ENCODE measurements at places on chromosomes 11 and 22. TPM values are rescaled to one million over a fixed set of nuclear protein-coding genes. Genes with fewer than 3 reads are reported as not detected.

KIRREL3 gene
- total RNA-seq = 0.35 TPM

ATG13 gene
- total RNA-seq = 34.4 TPM

MACROD1 gene
- total RNA-seq = 139 TPM

TIGD3 gene
- total RNA-seq = 0.97 TPM

ANO5 gene
- 78.5 TPM for total RNA-seq

SLC5A12 gene
- total RNA-seq = not detected

C11orf42 gene
- total RNA-seq = not detected

PATE4 gene
- total RNA-seq = not detected

KRTAP5-8 gene
- total RNA-seq = not detected

GRCh38 chr11:27427183-27427980, 45.2 kb downstream of the LGR4 start:
- DNase-seq = no peak

DNA sequence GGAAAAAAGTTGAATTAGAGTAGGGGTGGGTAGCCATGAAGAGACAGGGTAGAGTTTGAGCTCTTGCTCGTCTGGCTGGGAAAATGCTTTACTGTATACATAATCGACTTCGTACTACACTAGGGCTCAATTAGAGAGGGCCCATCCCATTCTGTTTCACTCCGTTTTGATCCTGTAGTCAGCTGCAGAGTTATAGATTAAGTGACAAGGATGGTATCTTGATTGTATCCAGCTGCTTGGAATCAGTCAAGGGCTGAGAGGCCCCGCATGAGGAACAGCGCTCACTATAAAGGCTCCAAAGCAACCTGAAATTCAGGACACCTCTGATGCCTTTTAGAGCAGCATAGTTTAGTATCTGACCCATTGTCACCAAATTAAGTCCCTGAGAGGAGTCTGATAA, 81.6 kb downstream of the ALX4 start:
- DNase-seq = no peak

DNA sequence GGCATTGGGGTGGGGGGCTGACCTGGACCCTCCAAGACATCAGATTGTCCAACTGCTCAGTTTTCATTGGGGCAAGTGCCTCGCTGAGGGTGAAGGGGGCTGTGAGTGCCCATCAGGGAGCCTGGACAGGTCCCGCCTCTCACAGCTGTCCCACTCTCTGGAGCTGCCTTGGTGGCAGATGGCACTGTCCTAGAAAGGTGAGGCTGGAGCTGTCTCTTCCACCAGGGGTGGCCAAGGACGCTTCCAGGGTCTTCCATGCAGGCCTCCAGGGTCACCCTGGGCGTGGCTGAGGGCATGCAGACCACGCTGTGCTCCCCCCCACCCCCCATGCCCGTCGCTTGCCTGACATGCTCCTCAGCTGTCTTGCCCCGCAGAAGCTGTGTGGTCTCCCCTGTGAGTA, 53.5 kb upstream of the CCDC188 start:
- DNase-seq = no peak

DNA sequence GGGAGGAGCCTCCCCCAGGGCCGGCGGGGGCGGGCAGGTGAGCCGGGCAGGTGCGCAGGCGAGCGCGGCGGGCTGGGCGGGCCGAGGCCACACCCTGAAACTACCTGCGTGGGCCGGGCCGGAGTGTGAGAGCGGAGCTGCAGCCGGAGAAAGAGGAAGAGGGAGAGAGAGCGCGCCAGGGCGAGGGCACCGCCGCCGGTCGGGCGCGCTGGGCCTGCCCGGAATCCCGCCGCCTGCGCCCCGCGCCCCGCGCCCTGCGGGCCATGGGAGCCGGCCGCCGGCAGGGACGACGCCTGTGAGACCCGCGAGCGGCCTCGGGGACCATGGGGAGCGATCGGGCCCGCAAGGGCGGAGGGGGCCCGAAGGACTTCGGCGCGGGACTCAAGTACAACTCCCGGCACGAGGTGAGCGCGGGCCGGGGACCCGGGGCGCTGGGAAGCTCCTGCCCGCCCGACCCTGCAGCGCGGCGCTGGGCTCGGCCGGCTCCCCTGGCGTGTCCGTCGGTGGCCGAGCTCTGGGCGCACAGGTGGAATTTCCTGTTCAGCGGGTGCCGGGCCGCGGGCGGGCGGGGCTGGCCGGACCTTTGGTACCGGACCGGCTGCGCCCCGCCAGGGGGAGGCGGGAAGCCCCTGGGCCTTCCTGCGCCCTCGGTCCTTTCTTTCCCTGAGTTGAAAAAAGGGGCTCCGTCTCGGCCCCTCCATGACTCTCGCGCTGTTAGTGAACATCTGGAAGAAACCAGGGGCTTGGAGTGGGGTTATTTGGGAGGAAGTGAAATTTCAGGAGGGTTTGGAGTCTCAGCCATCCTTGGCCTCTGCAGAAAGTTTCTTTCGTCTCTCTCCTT, at the start of gene ST14:
ST14 (plus strand) TSS at position 126 of the 841 bp plus-strand sequence; CDS start at position 324, 198 bp downstream.
- peak; percentile 45 for DNase-seq

DNA sequence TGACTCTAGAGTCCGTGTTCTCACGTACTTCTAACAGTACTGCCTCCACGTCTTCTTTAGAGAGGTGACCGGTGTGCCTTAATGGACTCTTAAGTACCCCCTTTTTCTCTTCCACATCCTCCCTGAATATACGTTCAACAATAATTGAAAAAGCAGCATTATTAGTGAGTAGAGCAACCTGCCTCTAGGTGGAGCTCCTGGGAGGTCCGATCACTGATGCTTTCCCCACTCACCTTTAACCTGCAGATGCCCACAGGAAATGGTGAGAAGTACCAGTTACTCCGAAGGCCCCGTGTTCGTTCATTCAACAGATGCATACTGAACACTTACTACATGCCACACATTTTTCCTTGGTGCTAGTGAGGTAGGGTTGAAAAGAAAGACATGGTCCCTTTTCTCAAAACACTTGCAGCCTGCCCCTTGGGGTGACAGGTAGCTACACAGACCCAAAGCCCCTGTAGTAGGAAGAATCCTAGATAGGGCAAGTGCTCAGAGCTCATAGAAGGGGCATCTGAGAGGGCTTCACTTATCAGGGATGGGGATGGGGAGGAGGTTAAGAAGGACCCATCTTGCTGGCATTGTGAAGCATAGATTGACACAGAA, 72.7 kb downstream of the FEZ1 start:
- no peak for DNase-seq

DNA sequence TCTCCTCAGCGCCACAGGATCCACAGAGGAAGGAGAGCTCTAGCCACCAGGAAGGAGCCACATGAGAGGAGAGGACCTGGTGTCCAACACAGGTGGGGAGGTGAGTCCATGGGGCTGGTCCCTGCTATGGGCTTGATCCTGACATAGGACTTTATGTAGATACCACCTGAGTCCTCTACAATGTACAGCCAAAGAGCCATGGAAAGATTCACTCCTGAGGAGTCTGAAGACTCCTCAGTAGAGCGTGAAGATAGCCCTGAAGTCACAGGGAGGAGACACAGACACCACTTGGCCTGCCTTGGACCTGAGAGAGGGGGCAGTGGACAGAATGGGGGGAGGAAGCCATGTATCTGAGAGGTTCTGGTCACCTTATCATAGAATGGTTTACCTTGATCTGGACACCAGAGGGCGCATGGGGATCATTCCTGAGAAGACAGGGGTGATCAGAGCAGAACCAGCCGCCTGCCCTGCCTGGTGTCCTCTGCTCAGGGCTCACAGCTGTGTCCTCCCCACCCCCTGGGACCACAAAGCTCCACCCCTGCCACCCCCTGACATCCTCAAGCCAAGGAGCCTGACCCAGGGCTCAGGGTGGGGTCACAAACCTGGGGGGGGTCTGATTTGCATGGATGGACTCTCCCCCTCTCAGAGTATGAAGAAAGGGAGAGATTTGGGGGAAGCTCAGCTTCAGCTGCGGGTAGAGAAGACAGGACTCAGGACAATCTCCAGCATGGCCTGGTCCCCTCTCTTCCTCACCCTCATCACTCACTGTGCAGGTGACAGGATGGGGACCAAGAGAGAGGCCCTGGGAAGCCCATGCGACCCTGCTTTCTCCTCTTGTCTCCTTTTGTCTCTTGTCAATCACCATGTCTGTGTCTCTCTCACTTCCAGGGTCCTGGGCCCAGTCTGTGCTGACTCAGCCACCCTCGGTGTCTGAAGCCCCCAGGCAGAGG, 77.0 kb downstream of the ZNF280B start:
- DNase-seq = peak; percentile 53

DNA sequence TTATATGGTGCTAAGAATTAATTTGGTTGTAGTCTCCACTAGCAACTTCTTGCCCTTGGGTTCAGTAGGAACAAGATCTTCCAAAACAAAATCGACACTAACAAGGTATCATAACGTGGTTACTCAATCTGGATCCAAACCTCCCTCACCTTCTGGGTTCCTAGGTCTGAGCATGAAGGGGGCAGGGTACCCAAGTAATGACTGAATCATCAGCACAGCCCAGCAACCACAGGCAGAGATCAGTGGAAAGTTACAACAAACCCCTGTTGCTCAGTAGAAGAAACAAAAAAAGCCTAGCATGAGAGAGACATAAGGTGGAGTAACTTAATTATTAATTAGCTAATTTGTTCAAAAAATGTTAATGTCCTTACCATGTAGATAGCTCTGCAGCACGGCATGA, 221.4 kb downstream of the BLID start:
- no peak for DNase-seq

GRCh38 chr11:10556590-10556989, 11.9 kb downstream of the LYVE1 start:
- DNase-seq = no peak

DNA sequence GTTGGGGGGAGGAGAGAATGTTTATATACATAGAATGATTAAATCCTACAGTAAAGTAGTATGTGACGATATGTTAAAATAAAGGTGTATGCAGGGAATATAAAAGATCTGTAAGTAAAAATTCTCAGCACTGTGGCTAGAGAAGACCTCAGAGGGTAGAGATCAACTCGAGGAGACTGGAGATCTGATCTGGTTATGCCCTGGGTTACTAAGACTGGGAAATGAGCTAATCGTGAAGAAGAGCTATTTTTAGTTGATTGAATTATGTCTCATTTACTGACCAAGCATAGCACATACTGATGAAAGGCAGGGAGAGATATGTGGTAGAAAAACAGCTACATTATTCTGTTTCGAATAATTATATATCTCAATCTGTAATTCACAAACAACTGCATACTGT, 42.8 kb upstream of the ALKBH3 start:
- no peak for DNase-seq

GRCh38 chr22:44795701-44796630, 43.6 kb downstream of the ARHGAP8 start:
- no peak for DNase-seq

DNA sequence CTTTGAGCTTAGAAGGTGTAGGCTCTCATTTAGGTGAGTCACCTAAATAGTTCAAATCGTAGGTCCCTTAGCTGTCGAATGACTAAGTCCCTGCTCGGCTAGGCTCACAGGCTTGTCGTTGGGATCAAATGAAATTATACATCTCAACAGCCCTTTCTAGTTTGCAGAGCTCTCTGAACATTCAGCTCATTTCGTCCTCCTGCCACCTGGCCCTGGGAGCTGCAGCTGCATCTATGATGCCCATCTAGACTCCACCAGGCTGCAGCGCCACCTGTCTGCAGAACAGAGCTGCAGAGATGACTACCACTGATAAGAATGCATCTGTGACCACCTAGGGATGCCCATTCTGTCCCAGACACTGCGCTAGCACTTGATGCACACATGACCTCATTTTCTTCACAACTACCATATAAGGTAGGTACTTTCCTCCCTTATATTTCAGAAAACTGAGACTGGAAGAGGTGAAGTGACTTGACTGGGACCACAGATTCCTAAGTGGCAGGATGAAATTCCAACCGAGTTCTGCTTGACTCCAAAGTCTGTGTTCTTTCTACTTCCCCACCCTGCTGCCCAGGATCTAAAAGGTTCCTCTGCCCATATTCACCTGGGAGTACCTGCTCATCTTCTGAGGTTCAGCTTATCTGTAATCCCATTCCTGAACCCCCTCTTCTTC, 141.1 kb upstream of the NARS2 start:
- DNase-seq = peak; percentile 47

GRCh38 chr22:41697126-41697775, 2.1 kb upstream of the MEI1 start:
- DNase-seq = peak; percentile 97

GRCh38 chr11:75766443-75767227, 1.9 kb upstream of the DGAT2 start:
- no peak for DNase-seq

GRCh38 chr22:23700706-23701105, 9.9 kb downstream of the RGL4 start:
- DNase-seq = no peak

DNA sequence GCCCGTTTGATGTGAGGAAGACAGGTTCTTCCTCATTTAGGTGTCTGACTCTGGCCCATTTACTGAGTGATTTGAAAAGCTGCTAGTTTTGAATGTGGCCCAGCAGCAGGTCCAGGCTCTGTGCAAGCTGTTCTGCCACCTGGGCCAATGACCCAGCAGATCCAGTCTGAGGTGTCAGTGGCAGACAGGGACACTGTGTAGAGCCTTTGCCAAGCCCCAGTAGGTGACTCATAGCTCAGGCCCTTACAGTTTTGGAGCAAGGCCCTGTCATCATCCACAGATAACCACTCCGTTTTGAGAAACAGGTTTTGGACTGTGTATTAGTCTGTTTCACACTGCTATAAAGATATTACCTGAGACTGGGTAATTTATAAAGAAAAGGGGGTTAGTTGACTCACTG, 23.9 kb downstream of the TSPAN32 start:
- DNase-seq = peak; percentile 68

- no peak for DNase-seq
These were observed 130.0 kb upstream of the MTNR1B start for GRCh38 chr11:92839450-92839849.

GRCh38 chr11:117900121-117900648, 23.7 kb upstream of the FXYD6 start:
- no peak for DNase-seq

DNA sequence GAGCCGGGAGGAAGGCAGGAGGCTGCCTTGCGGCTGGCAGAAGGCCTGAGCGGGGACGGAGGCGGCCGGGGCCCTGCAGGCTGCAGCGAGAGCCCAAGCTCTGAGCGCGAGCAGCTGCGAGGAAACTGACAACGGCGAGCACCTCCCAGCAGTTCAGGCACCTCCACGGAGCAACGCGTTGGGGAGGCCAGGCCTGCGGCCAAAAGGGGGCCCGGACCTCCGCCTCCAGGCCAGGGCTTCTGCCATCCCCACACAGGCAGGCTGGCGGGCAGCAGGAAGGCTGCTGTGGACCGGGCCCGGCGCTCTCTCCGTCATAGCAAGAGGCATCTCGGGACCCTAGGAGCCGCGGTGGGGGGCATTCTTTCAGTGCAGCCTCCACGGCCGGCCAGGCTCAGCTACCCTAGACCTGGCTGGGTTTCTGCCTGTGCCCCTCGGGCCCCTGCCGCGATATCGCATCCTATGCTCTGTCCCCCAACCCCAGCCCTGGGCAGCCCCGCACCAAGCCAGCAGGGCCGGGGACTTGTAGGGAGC, 22.9 kb upstream of the SLC22A12 start:
- peak; percentile 23 for DNase-seq

- peak; percentile 94 for DNase-seq
These were observed 1.8 kb upstream of the CCND1 start for GRCh38 chr11:69638941-69639681.

All from left ventricle myocardium superior (tissue), 1 donor.